ENCODE measurements at places on chromosomes 3 and 15.

DNA sequence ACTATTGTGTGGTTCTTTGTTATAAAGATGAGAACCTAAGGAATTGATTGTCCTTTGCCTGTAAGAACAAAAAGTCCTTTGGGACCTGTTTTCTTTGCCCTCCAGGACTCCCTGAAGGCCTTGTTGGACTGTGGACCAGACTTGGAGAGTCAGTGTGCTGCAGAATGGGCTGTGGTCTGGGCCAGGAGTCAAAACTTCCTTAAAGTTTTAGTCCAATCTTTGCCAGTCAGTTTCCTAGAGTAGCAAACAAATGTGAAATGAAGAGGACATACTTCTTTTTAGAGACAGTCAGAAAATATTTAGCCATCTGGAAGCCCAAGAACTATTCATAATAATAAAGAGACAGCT lies 45.4 kb downstream of the PDE8A start:
- DNase-seq: no peak

GRCh38 chr3:142209655-142210054 lies 15.7 kb downstream of the GK5 start:
- no peak for DNase-seq

DNA sequence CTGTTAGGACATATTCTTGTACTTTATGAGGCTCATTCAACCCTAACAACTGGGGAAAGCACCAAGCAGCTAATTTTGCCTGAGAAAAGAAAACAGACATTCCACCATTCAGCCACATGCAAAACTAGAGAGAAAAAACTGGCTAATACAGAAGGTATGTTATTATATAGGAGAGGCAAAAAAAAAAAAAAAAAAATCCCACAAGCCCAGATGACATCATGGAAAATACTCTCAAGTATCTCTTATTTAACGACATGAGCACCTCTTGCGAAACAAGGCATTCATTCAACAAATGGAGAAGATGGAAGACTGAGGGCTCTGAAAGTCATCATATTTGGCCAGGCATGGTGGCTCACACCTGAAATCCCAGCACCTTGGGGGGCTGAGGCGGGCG lies 61.5 kb downstream of the PRICKLE2 start:
- DNase-seq: no peak

GRCh38 chr15:69914960-69915359 lies 182.8 kb downstream of the TLE3 start:
- no peak for DNase-seq

DNA sequence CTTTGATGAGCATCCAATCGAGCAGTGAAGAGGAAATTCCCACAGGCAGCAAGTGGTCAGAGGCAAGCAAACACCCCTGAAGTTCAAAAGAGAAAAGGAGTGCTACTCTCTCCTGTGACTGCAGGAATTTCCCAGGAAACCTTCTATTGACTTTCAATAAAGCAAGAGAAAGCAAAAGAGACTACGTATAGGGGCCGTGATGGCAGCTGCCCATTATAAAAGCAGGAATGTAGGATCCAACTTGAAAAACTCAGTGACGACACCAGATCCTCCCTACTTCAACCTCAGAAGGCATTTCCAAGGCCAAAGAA lies 53.1 kb upstream of the IP6K2 start:
- no peak for DNase-seq

DNA sequence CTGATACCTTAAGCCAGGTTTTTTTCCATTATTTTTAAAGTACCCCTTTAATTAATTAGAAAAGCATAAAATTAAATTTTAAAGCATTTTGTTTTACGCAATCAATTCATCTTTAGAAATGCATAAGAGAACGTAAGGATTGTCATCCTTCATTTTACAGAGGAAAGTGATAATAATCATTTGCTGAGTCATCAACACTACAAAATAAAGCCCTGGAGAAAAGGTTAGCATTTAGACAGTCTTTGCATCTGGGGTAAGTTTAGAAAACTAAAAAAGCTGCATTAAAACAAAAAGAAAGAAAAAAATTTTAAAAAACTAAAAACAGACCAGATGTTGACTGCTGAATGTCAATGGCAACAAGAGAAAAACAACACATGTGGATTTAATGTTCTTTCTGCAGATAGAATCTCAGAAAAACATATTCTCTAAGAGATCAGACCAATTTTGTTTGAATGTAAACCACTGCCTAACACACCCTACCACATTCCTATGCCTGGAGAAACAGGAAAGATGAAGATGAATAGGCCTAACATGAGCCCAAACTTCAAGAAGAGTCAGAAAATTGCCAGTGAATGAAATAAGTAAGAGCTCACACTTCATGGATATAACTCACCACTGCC lies 59.9 kb downstream of the SUCNR1 start:
- no peak for DNase-seq

- no peak for DNase-seq
Observed at GRCh38 chr3:123449997-123450604, 1.2 kb upstream of the ADCY5 start.

Data from activated naive CD8-positive, alpha-beta T cell treated with anti-CD3 and anti-CD28 coated beads for 36 hours (primary cell).